Hippocampal formation (tissue), 2 donors: ENCODE measurements at places on chromosomes 16 and 17.

DNA sequence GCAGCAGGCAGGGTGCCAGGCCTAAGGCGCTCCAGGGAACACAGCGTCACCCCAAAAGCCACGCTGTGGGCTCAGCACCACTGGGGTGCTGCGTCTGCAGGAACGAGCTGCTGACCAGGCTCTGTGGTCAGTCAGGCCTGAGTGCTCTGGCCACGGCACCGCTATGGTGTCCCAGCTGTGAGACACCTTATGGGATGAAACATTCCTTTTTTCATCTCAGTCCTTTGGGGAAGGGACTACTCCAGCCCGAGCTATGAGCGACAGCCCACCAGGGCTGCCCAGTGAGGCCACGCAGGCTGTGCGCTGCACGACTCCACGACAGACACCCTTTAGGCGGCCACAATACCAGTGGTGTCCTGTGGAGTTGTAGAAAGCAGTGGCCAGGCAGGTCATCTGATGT, 11.1 kb downstream of the MGAT5B start:
- DNase-seq, result no peak

DNA sequence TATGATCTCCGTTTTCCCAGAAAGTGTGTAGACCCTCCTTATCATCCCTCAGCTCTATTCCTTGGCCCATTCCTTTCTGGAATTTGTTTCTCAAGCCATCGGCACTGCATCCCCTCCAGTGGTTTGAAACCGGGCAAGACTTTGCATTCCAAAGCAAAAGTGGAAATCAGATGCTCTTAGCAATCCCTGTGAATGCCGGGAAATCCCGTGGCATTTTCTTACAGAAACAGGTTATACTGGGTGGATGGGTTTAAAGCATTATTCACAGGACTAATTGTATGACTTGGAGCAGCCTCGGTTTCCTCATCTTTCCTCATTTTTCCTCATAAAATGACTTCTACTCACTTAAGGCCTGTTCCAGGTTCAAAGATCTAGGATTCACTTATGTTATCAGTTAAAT, 52.0 kb downstream of the MAP2K6 start:
- no peak for DNase-seq

DNA sequence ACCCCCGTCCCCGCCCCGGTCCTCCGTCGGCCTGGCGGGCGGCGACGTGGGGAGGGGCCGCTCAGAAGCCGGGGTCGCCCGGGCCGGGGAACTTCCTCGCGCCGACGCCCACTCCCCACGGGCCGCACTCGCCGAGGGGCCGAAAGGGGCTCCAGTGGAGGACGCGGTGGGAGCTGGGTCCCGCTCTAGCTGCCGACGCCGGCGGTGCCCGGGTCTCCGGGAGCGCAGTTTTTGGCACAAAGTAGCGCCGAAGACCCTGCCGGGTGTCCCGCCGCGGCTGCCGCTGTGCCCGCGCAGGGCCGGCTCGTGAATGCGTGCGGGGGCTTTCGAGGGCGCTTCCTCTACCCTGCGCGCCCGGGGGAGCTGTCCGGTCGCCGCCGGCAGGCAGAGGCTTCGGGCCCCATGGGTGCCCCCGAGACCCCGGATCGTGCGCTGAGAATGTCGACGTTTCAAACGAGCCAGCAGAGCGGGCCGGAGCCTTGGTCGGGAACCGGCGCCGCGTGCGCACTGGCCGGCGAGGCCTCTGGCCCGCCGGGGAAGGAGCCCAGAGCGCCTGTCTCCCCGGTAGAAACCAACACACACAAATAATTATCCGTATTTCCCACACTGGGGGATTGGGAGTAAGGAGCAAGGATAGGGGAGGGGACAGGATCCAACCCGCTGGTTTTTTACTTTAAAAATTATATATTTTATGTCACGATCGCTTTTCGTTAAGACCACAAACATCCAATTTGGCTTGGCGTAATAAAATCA, 46.6 kb upstream of the SLC38A10 start:
- DNase-seq, result no peak

GRCh38 chr17:19368229-19368628, 5.7 kb upstream of the B9D1 start:
- DNase-seq, result no peak

GRCh38 chr16:3612510-3613466, 1.4 kb upstream of the SLX4 start:
- no peak for DNase-seq

GRCh38 chr16:30527635-30528178, 1.3 kb upstream of the ZNF768 start:
- DNase-seq, result no peak

GRCh38 chr16:89958068-89958467, 9.5 kb downstream of the DEF8 start:
- no peak for DNase-seq

- no peak for DNase-seq
Observed at GRCh38 chr16:52492789-52493357, 54.1 kb downstream of the TOX3 start.

GRCh38 chr16:53792161-53792951, 88.4 kb downstream of the FTO start:
- DNase-seq, result no peak

DNA sequence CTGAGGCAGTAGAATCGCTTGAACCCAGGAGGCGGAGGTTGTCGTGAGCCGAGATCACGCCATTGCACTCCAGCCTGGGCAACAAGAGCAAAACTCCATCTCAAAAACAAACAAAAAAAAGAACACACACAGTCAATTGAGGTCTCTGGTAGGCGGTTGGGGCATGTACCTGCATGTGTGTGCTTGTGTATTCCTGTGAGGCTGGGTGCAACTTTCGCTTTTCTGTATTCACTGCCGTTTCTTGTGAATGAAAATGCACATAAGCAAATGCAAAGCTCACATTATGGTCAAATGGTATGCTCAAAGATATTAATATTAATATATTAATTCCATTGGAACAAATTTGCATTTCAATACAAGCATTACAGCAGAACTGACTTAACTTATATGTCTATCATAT, 20.9 kb downstream of the HS3ST3A1 start:
- no peak for DNase-seq

DNA sequence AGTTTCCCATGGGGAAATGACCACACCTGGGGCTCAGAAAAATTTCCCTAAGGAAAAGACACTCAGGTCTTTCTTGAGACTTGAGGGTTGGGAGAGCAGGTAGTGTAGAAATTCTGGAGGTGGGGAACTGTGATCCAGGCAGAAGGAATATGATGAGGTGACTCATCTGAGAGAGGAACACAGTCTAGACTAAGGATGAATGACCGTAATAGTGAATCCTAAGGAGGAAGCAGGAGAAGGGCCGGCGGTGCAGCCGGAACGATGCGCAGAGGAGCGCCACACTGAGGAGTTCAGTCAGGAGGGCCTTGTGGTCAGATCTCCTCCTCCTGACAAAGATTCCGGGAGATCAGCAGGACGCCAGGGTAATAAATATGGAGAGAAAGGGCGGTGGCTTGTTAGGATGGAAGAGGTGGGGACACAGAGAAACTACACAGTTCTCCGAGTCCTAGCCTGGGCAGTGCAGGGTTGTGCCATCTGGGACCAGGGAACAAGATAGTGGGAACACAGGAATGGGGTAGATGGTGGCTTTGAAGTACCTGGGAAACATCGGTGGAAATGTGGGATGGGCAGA, 135.6 kb downstream of the PARN start:
- no peak for DNase-seq

GRCh38 chr16:85313526-85314301, 201.4 kb upstream of the CIBAR2 start:
- peak; percentile 48 for DNase-seq

DNA sequence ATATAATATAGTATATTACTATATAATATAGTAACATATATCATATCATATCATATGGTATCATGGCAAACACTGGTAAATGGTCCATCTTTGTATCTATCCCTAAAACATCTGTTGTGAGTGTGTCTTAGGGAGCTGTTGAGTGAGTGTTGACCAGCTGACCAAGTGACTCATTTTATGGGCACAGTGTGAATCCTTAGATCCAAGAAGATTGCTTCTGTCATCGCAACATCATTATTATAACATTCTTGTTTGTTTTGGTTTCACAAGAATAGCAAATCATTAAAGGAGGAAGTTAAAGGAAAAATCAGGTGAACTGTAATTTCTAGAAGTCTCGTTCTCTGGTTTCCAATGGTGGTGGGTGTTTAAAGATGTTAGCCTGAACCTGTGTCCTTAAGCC, 11.7 kb upstream of the MAF start:
- DNase-seq, result no peak

- DNase-seq, result no peak
Observed at GRCh38 chr17:28385406-28385805, 13.9 kb downstream of the SARM1 start.

GRCh38 chr16:84833144-84833500, 13.3 kb downstream of the CRISPLD2 start:
- DNase-seq, result no peak

DNA sequence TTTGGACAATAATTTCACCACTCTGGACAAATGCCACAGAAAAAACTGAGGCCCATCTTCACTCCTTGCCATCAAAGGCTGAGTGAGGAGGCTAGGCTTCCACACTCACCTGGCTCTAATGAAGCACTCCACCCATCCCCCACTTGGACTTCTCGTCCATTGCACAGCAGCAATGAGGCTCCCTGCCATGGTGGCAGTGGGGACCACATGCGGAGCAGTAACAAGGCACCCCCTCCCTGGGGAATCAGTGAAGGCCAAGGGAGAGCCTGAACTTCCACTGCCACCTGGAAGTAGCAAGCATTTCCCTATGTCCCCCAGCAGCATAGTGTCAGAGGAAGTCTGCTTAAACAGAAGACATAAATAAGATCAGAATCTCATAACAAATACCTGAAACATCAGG, 2.0 kb upstream of the GOSR1 start:
- no peak for DNase-seq

DNA sequence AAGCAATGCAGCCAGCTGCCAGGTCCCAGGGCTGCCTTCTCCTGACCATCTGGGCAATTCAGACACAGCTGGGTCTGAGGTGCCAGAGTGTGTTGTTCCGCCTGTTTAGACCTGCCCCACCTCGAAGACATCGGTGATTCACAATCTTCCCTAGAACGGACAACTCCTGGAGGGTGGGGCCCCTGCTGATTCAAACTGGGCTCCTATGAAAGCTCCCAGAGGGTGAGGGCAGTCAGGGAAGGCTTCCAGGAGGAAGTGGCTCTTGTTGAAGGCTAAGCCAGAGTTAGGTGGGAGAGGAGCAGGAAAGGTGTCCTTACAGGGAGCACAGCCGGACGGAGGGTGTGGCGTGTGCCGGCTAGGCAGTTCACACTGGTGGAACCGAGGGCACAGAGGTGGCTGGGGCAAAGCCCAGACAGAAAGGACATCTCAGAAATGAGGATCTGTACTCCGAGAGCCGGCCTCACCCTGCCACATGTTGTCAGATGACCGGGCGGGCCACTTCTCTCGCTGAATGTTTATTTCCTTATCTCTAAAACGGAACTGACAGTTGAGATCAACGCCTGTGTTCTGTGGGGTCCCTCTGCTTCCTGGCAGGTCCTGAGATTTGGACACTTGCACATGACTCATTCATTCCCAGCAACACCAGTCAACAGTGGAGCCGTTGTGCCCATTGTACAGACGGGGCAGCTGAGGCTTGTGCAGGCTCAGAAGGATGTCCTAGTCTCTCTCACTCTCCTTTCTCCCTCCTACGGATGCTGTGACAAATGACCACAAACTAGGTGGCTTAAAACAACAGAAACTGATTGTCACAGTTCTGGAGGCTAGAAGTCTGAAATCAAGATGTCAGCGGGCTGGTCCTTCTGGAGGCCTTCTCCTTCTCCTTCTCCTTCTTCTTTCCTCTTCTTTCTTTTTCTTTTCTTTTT, 26.9 kb upstream of the LITAF start:
- DNase-seq, result no peak

DNA sequence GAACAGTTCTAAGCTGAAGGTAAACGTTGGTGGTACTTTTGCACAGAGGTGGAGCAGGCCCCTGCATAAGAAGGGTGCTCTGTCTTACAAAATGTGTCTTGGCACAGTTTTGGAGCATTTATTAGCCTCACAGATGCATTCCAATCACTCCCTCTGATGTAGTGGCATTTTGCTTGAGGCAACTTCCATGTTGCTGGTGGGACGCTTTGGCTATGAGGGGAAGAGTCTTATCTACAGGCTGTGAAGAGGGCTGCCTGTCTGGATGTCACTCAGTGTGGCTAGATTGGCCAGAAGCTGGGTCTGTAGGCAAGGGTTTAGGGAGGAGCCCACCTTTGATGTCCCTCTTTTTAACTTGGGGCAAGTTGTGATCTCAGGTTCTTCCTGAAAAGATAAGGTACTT, 2.6 kb upstream of the RARA start:
- DNase-seq, result no peak
